PC-3 (cell line): ENCODE measurements at places on chromosomes 7 and 10.

- no peak for DNase-seq
These were observed 223.6 kb upstream of the SEMA3E start for GRCh38 chr7:83872501-83872900.

DNA sequence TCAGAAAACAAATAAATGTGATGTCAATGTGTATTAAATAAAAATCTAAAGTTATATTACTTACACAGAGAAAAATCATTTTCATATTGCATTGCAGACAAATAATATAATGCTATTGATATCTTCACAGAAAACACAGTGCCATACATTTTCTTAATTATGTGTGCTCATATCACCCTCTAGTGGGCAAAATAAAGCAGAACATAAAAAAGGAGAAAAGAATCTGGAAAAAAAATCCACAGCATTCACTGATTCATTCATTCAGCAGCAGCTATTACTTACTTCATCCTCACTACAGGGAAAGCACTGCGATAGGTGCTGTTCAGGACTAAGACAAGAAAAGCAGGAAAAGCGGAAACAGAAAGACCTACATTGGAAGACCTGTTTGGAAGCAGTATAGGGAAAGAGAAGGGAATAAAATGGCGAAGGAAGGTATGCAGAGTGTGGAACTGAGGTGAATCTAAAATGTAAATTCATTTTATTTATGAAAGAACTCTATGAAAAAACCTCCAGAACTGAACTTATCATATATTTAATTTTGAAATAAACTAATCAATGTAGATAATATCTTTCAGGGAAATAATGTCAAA is 73.2 kb downstream of the POT1 start:
- peak; percentile 67 for DNase-seq

- DNase-seq, result peak; percentile 39
These were observed 11.6 kb downstream of the GCK start for GRCh38 chr7:44177570-44178131.

GRCh38 chr7:39971924-39972323 is 21.9 kb downstream of the CDK13 start:
- no peak for DNase-seq

- DNase-seq, result no peak
These were observed 140.7 kb downstream of the RTKN2 start for GRCh38 chr10:62127975-62128374.

DNA sequence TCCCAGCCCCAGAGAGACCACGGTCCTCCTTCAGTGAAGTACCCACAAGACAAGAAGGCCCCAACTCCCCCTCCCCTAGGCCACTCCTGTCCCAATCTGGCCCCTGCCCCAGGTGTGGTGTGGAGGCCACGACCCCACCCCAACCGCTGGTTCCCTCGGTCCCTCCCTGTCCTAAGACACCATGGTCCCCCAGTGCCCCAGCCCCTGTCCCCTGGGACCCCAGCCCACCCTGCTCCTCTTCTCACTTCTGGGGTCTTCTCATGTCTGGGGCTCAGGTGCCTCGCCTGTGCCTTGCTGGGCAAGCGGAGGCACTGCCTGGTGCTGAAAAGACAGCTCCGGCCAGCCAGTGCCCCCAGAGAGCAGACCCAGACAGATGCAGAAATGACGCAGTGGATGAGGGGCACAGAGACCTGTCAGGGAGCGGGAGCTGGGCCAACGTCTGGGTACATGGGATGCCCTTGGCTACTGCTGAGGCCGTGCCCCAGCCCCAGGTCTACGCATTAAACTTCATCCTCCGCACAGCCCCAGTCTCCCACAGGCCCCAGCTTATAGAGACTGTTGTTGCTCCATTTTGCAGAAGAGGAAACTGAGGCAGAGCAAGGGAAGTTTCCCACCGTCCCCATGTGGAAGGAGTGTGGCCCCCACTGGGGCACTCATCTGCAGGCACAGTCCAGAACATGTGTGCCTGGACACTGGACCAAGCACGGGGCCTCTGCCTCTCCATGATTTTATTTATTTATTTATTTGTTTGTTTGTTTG is 14.8 kb downstream of the GRIFIN start:
- no peak for DNase-seq

- DNase-seq, result no peak
These were observed 66.7 kb downstream of the CREB3L2 start for GRCh38 chr7:137934941-137935883.

DNA sequence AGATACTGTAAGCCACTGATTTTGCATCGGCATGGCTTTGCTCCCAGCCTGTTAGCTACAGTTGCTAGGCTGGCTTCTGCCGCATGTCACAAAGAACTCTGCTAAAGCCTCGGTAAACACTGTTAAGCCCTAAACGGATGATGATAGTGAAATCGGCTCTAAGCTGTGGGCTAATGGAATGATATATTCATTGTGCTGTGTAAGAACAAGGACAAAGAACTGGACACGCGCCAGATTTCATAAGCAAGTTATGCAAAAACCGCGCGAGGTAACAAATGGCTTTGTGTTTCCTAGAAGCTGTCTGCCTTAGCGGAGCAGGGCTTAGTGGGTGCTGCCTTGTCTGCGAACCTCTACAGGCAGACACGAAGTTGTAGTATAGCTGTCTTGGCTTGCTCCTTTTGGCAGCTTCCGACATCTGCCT is 331.3 kb upstream of the COBL start:
- DNase-seq, result no peak

DNA sequence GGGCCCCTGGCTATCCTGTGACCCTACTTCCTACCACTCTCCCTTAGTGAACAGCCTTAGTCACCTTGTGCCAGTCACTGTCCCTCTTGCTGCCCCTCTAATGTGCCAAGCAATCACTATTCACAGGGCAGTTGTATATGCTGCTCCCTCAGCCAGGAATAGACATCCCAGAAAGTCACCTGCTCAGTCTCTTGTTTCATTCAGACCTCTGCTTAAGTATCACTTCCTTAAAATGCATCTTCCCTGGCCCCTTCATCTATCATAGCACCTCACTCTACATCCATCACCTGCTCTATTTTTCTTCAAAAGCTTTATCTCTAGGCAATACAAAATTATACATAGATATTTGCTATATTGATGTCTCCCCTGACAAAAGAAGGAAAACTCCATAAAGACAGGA is 328.4 kb upstream of the NFE2L3 start:
- no peak for DNase-seq

GRCh38 chr10:118585234-118585633 is 10.2 kb downstream of the PRLHR start:
- no peak for DNase-seq

DNA sequence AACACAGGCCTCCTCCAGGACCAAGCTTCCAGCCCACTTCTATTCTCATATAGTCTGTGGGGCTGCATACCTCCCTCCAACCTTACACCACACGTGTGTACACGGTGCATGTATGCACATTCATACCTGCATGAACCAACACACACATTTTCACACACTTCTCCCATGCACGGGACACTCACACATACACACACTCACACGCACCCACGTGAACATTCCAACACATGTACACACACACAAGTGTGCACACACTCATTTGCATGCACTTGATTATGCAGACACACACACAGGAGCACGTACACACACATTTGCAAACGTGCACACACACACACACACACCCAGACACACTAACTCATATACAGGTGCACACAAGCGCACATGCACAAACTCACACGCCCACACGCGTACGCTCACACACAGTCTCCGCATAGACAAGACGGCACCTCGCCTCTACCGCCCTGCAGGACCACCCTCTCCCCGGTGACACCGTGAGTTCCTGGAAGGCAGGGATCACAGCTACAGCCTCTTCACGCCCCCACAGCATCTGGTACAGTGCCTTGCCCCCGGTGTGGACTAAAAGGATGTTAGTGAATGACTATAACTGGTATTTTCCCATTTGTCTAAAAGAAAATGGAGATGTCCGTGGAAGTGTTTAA is 263.8 kb downstream of the PTPRN2 start:
- DNase-seq, result no peak

DNA sequence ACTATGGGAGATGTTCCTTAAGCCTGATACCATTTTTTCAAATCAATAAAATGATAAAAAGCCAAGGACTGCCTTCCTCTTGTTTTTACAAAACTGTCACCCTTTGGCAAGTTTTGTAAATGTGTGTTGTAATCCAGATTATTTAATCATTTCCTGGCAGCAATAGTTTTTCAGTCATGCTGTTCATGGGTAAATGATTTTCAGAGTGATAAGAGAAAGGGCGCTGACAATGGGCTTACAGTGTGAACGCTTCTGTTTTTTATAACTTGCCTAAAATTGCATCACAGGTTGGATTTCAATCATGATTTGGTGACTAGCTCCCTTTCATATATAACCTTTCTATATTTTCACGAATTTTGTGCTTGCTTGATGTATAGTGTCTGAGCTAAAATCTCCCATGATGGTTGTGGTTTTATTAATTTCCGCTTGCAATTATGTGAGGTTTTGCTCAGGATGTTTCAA is 19.0 kb upstream of the DMBT1 start:
- peak; percentile 45 for DNase-seq

DNA sequence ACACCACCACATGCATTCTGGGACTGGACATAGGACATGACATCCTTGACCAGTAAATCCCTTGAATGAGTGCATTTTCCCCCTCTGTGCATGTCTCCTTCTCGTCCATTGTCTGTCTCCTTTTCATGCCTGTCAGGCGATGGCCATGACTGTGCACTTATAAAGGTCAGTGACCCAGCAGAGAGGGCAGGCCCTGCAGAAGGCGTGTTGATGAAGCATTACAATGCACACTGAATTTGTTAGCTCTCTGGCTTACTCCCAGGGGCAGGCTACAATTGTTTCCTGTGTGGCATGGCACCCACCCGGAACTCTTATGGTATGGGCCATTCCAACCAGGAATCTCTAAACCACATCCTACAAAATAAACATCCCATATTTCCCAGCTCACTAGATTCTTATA is 71.1 kb downstream of the SAMD9 start:
- DNase-seq, result peak; percentile 56

- DNase-seq, result peak; percentile 48
These were observed 563.3 kb upstream of the SORCS1 start for GRCh38 chr10:107727767-107728317.

DNA sequence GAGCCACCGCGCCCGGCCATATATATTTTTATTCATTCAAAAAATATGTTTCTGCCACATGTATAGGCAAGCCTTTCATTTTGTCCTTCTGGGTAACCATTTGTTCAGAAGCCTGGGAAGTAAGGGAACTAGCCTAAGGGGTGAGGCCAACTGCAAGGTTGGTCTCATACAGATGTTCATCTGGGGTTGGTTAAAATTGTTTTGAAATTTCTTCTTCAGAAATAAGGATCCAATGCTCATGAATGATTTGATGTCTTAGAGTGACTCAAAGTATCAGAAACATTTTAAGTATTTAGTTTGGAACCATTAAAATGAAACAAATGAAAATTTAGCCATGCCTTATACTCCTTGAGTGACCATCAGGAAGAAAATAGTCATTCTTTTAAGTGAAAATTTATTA is 397.2 kb downstream of the SUGCT start:
- no peak for DNase-seq

GRCh38 chr10:131065673-131066305 is 245.7 kb downstream of the TCERG1L start:
- DNase-seq, result no peak

GRCh38 chr10:131195116-131195515 is 116.4 kb downstream of the TCERG1L start:
- DNase-seq, result no peak

GRCh38 chr7:157506268-157506667 is 169.5 kb downstream of the DNAJB6 start:
- no peak for DNase-seq
